Right ventricle myocardium inferior (tissue), 1 donor: ENCODE measurements at places on chromosomes 13 and 19. TPM values are rescaled to one million over a fixed set of nuclear protein-coding genes. Genes with fewer than 3 reads are reported as not detected.

The CCL25 gene
- total RNA-seq, result not detected

The C19orf81 gene
- 2.5 TPM for total RNA-seq

The NRTN gene
- 27.5 TPM for total RNA-seq

The ZNF541 gene
- 1.2 TPM for total RNA-seq

The EBI3 gene
- 0.73 TPM for total RNA-seq

The IGFL1 gene
- not detected for total RNA-seq

The ADGRE1 gene
- 0.38 TPM for total RNA-seq

The ZNF726 gene
- 0.38 TPM for total RNA-seq

The LINGO3 gene
- not detected for total RNA-seq
